CMK (cell line): ENCODE measurements at places on chromosomes 7 and 10.
A peak's percentile ranks its signal among the peaks of the same experiment; 100 is the strongest.

DNA sequence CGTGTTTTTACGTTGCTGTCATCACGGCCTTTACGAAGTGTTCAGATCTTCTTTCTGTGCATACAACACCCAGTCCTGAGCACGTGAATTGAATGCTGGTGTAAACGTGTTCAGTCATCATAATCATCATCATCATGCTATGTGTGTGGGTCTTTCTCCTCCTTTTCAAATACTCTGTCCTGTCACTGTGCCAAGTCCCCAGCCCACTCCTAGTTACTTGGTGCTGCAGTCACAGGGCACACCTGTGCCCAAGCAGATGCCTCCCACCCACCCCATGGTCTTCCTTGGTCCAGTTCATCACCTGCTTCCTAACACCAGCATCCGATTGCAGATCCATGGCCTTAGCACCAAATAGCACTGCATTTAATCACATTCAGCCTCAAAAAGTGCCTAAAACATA lies 78.6 kb upstream of the MGMT start:
- DNase-seq, result no peak

GRCh38 chr10:79430936-79431335 lies 14.5 kb downstream of the ZCCHC24 start:
- no peak for DNase-seq

GRCh38 chr10:8128511-8128910 lies 74.0 kb downstream of the GATA3 start:
- no peak for DNase-seq

- DNase-seq, result no peak
Measured at GRCh38 chr7:154789404-154789803, 213.5 kb downstream of the PAXIP1 start.

DNA sequence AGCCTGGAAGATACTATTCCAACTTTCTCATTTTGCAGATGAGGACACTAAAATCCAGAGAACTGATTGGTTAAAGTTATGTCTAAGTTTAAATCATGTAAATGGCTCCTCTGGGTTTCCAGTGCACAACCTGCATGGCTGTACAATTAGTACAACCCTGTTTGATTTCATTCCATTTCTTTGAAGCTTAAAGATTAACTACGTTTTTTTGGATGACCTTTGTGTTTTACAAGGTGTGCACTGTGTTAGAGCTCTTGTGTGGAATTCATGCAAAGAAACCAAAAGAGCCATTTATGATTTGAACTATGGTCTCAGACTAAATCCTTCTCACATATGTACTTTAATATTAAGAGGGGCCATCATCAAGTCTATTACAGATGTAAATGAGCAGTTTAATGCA lies 149.5 kb downstream of the TMEM168 start:
- no peak for DNase-seq

GRCh38 chr7:63968629-63969028 lies 30.0 kb upstream of the ZNF722 start:
- DNase-seq, result no peak

DNA sequence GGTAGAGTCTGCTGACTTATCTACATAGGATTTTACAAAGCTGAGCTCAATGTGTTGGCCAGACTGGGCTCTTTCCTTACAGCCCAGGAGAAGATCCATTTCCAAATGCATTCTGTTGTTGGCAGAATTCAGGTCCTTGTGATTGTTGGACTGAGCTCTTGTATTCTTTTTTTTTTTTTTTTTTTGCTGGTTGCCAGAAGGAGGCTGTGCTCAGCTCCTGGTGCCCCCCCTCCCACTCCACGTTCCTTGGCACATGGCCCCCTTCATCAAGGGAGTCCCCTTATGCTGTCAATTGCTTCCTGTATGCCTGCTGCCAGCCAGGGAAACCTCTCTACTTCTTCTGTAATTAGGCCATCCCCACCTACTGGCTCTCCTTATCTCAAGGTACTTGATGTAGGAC lies 518.1 kb upstream of the AKR1E2 start:
- DNase-seq, result no peak

DNA sequence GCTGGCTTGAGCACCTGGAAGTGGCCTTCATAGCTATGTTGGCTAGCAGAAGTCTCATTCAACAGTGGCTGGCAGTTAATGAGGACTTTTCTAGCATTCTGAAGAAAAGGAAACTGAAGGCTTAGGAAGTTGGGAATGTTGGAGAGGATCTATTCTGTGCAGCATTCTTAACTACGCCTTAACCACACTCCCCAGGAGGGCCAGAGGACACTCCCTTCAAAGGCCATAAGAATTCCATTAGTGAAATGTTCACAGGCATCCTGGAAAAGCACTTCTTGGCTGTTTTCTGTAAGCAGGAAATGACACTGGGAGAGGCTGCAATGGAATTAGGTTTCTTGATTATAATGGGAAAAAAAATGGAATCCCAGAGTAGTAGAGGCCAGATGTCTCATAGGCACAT lies 188.9 kb downstream of the ARHGAP12 start:
- DNase-seq, result no peak

GRCh38 chr10:32114508-32114907 lies 58.3 kb upstream of the KIF5B start:
- no peak for DNase-seq

GRCh38 chr7:26398756-26399509 lies 107.3 kb downstream of the SNX10 start:
- peak; percentile 27 for DNase-seq

DNA sequence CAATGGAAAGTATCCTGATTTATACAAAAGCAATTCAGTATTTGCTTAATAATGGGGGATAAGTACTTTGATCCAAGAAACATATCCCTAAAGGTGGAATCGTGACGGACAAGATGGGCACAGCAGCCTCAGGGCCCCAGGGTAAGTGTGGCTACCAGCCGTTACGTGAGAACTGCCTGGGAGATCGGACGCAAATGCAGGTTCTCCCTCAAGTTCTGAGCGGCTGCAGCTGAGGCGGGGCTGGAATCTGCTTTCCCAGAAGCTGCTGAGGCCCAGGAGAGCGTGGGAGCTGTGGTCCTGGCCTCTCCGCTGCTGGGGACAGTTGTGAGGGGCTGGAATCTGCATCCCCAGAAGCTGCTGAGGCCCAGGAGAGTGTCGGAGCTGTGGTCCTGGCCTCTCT lies 13.5 kb downstream of the FOXL3 start:
- DNase-seq, result no peak

DNA sequence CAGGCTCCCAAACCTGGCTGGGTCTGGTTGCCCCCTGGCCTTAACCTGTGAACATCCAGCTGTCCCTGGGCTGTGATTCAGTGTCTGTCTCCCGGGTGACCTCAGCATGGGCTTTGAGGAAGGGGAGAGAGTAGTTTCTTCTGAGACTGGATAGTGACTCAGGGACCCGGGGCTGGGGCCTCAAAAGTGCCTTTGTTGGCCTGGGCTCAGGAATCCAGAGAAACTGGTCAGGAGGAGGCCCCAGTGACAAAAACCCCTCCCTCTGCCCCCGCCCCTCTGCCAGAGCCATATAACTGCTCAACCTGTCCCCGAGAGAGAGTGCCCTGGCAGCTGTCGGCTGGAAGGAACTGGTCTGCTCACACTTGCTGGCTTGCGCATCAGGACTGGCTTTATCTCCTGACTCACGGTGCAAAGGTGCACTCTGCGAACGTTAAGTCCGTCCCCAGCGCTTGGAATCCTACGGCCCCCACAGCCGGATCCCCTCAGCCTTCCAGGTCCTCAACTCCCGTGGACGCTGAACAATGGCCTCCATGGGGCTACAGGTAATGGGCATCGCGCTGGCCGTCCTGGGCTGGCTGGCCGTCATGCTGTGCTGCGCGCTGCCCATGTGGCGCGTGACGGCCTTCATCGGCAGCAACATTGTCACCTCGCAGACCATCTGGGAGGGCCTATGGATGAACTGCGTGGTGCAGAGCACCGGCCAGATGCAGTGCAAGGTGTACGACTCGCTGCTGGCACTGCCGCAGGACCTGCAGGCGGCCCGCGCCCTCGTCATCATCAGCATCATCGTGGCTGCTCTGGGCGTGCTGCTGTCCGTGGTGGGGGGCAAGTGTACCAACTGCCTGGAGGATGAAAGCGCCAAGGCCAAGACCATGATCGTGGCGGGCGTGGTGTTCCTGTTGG lies at the start of gene CLDN4:
Gene CLDN4 (plus strand): TSS at position 316 of the 903 bp plus-strand sequence. CDS start 206 bp downstream, at position 522.
- no peak for DNase-seq

DNA sequence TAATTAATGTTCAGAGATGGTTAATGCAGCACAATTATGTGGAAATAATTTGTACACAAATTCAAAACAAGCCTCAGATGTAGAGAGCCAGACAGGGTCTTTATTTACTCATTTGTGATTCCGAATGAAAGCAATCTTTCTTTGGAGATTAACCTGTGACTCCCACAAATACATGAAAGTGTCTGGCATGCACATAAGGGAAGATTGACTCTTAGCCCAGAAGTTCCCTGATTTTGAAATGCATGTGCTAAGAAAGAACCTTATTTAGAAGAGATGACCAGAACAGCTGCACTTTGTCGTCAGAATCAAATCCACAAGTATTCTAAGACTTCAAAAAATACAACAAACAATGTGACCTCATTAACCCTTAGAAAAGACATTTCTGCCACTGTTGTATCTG lies 45.1 kb downstream of the RNLS start:
- DNase-seq, result no peak

- no peak for DNase-seq
Measured at GRCh38 chr7:23074443-23075261, 30.9 kb upstream of the KLHL7 start.

DNA sequence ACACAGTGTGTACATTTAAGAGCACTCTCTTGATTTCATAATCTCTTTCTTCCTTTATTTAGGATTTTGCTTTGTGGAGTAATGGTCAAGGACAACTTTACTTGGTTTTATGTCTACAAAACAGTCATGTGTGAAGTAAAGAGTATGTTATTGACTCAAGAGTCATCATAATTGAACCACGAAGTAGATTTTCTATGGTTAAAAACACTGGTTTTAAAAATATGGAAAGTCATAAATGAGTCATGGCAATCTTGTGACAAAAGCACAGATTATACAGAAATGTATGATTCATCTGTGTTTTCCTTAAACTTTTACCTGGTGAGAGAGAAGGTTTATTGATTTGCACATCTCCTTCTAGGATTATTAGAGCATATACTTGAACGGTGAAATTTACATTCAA lies 969.7 kb downstream of the GATA3 start:
- no peak for DNase-seq

DNA sequence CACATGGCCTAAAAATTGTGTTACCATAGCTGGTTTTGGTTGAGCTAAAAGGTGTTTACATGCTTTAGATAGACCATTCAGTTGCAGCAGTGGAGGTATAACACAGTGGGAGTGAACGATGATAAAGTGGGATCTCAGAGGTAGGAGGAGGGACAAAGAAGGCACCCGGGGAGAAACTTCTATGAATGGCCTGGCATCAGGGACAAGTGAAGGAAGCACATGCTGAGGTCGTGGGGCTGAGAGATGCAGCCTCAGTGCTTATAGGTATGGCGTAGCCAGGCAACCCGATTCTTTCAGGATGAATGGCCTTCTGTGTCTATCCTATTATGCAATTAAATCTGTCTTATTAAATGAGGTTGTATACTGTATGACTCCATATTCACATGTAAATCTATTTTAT lies 3.9 kb upstream of the CDK6 start:
- DNase-seq, result no peak

GRCh38 chr10:46228563-46229071 lies 58.2 kb upstream of the ANTXRL start:
- no peak for DNase-seq

GRCh38 chr7:138581065-138581464 lies 120.1 kb downstream of the SVOPL start:
- DNase-seq, result no peak

DNA sequence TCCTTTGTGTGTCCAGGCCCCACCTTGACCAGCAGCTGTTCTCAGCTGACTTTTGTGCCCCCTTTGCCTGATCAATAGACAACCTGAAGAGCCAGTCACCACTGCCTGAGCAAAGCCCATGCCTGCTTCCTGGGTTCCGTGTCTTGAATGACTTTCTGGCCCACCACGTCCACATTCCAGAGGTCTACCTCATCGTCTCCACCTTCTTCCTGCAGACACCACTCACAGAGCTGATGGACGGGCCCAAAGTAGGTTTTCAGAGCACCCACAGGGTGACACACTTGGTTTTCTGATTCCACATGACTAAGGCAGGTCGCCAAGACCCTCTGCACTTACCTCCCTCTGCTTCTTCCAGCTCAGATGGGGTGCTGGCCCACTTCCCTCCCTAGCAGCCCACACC lies 126.8 kb downstream of the WDFY4 start:
- no peak for DNase-seq

GRCh38 chr10:70362328-70362727 lies 20.1 kb downstream of the LRRC20 start:
- no peak for DNase-seq

DNA sequence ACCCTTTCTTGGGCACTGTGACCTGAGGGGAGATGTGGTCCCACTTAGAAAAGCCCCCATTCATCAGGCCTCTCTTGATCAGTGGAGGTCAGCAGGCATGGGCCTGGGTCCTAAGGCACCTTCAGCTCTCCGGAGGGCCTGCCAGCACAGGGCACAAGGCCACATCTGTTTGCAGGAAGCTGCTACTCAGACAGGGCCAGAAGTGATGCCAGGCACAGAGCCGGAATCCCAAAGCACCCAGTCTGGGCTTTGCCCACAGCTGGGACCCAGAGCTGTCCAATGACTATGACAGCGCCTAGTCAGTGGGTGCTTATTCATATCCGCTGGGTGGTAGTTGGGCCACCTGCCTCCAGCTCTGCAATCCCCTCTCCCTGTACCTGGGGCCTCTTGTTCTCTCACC lies 63.2 kb upstream of the ELN start:
- DNase-seq, result no peak

DNA sequence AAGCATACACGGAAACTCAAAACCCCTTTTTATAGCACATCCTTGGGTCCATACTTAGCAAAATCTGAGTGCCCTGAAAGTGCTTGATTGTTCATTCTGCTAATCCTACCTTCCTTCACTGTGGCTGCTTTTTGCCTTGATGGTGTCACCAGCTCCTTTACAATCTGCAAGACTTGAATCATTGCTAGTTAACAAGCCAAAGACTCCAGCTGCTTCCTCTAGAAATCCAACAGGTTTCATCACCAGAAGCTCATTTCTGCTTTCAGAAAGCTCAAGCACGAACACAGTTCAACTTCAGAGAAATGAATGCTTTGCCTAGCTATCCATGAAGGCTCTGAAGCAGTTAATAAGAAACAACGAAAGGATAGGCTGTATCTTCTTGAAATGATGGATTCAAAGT lies 38.0 kb downstream of the USP6NL start:
- DNase-seq, result no peak

DNA sequence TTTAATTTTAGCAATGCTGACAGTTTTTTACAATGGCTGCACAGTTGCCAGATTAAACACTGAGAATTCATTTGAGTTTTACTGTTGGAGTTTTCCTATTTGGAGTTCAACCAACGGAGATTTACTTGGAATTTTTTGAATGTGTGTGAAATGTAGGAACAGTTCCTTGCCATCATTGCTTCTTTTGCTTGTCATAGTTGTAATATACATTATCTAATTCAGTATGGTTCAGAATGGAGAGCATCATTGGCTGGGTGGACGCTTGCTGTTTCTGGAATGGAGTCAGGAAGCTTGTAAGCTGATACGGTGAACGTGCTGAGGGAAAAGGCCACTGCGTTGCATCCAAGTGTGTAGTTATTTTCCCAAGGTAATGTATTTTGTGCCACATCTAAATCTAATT lies 404.3 kb upstream of the KLF6 start:
- no peak for DNase-seq

- DNase-seq, result no peak
Measured at GRCh38 chr7:106222545-106222944, 62.2 kb downstream of the NAMPT start.

- no peak for DNase-seq
Measured at GRCh38 chr10:43384252-43385221, 13.1 kb downstream of the FXYD4 start.

GRCh38 chr7:100483090-100483721 lies 521 bp upstream of the NYAP1 start:
- no peak for DNase-seq

- no peak for DNase-seq
Measured at GRCh38 chr10:56522166-56522565, 161.1 kb upstream of the ZWINT start.
